Stimulated activated CD8-positive, alpha-beta memory T cell treated with anti-CD3 and anti-CD28 coated beads, Interleukin-4, amount 100 ng/mL, for 24 hours (primary cell): ENCODE measurements at places on chromosomes 4 and X.

- no peak for DNase-seq
Observed at GRCh38 chr4:2795893-2796848, 3.3 kb downstream of the SH3BP2 start.

- DNase-seq, result no peak
Observed at GRCh38 chr4:38967260-38968095, 64.7 kb downstream of the TMEM156 start.

- DNase-seq, result no peak
Observed at GRCh38 chr4:138599965-138600364, 357.8 kb upstream of the SLC7A11 start.

- DNase-seq, result no peak
Observed at GRCh38 chr4:110902500-110902899, 279.6 kb upstream of the PITX2 start.

- no peak for DNase-seq
Observed at GRCh38 chr4:113080050-113080449, 30.6 kb downstream of the ANK2 start.

GRCh38 chrX:140360284-140360683 lies 144.6 kb downstream of the SOX3 start:
- no peak for DNase-seq

DNA sequence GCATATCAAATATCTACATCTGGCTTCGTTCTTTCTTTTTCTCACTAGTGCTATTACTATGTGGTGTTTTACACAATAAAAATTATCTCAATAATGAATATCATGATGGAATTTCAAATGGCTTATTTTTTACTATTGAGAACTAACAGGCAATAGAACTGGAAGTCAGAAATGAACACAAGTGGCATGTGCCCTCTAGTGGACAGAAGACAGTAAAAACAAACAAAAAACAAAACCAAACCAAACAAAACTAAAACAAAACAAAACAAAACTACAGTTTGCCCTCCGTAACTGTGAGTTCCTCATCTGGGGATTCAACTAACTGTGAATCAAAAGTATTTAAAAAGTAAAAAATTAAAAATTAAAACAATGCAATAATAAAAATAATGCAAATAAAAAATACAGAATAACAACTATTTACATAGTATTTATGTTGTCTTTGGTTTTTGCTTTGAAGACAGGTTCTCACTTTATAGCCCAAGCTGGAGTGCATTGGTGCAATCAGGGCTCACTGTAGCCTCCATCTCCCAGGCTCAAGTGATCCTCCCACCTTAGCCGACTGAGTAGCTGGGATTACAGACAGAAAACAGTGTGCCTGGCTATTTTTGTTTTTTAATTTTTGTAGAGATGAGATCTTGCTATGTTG lies 195.6 kb upstream of the TACR3 start:
- DNase-seq, result no peak

- no peak for DNase-seq
Observed at GRCh38 chr4:155548173-155548572, 118.5 kb upstream of the GUCY1A1 start.

GRCh38 chrX:10931976-10932375 lies 179.2 kb upstream of the HCCS start:
- no peak for DNase-seq

DNA sequence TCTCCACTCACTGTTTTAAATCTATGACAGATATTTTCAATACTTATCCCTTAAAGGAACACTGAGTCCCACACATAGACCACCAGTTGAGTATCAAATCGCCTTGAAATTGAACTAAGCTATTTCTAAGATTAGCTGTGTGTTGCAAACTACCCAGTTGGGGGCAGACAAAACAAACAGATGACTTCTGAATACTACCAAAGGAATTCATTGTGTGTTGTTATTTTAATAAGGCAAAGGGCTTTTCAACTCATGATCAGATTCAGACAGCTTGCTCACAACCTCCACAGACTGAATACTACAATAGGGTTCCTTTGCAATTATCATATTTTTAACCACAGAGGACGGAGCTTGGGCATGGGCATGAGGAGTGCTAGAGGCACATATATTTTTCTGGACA lies 283.0 kb upstream of the GPC4 start:
- DNase-seq, result no peak

GRCh38 chrX:37958525-37959211 lies 47.7 kb upstream of the SYTL5 start:
- DNase-seq, result no peak

DNA sequence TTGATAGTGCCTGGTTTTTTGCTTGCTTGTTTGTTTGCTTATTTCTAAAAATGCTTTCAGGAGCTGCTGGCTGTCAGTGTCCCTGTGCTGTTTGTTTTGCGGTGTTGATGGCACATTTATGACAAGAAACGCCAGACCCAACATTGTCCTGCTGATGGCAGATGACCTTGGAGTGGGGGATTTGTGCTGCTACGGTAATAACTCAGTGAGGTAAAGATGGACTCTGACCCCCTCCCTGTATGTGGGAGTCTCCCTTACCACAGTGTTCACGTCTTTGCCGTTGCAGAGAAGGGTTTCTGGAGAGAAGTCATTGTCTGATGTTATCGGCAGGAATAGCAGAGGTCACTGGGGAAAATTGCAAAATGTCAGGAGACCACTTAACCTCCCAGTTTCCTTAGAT lies at the start of gene ARSH:
Gene ARSH, plus strand, starts transcription at position 52 of the 400 bp plus-strand sequence. Its CDS starts 67 bp downstream, at position 119.
- DNase-seq, result no peak

DNA sequence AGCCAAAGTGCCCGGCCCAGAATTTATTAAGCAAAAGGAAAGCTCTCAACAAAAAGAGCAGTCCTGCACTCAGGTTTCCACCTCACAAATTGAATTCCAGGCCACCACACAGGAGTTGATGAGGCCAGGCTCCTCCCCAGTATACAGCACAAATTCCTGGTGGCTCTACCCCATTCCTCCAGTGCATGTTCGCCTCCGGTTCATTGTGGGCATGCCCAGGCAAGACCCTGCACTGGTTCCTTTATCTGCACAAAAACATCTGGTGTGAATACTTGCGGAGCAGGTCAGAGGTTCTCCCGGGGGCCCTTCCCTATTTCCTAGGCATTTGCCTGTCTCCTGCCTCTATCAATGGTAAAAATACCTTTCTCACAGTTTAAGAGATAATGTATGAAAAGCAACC lies 195.2 kb upstream of the ANXA10 start:
- DNase-seq, result no peak

GRCh38 chr4:81220271-81220670 lies 5.2 kb upstream of the PRKG2 start:
- DNase-seq, result no peak

DNA sequence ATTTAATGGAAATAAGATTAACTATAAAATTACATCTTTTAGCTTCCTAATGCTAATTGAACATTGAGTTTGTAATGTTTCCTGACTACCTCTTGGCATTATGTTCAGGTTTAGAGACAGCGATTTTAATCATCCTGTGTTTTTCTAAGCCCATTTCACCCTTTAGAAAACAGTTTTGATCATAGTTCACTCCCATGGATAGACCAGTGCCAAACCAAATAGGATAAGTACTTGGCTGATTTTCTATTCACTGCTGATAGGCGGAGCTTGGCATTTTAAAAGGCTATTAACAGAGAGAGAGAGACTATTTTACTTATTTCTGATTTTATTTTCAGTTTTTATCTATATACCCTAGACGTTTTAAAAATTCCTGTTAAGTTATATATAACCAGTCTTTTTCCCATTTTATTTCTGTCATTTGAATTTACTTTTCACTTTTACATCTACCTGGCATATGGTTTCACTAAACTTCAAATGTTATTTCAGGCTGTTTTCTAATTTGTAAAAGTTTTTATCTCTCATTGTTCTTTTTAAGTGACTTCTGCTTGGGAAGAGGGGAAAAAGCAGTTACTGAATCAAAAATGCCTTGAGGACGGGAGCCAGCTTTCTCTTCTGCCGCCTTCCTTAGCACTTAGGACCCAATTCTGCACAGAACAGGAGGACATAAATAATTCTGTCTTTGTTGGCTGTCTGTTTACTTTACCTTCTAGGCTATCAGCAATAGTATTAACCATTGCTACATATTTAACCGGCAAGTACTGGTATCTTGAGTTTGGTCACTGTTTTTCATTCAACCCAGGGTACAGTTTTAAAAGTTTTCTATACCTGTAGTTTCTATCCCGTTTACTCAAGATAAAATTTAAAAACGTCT lies 46.4 kb downstream of the SGMS2 start:
- DNase-seq, result no peak

- DNase-seq, result no peak
Observed at GRCh38 chrX:96361844-96362243, 322.8 kb upstream of the DIAPH2 start.

GRCh38 chr4:36303426-36304137 lies 22.2 kb downstream of the DTHD1 start:
- DNase-seq, result no peak

DNA sequence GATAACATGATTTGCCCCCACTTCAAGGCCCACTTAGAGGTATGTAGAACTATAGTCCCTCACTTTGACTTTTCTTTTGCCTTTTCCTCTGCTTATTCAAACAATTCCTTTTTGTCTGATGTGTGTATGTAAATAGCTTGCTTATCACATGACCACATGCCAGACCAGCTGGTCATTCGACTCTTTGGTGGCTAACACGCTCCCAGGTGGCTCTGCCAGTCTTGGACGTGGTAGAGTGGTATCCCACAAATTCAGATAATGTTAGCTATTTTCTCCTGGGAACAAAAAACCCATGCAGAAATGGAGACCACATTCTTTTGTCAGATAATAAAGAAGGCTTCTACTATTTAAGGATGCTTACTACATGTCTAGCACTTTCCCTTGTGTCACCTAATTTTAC lies 47.9 kb downstream of the ARHGAP24 start:
- DNase-seq, result no peak

- DNase-seq, result no peak
Observed at GRCh38 chr4:1777822-1778641, 15.1 kb upstream of the FGFR3 start.

GRCh38 chr4:187865914-187866313 lies 129.7 kb upstream of the ZFP42 start:
- DNase-seq, result no peak

- no peak for DNase-seq
Observed at GRCh38 chr4:152247271-152247975, 288.5 kb downstream of the FBXW7 start.

- DNase-seq, result peak; percentile 4
Observed at GRCh38 chr4:152535360-152535902, 461 bp downstream of the FBXW7 start.

DNA sequence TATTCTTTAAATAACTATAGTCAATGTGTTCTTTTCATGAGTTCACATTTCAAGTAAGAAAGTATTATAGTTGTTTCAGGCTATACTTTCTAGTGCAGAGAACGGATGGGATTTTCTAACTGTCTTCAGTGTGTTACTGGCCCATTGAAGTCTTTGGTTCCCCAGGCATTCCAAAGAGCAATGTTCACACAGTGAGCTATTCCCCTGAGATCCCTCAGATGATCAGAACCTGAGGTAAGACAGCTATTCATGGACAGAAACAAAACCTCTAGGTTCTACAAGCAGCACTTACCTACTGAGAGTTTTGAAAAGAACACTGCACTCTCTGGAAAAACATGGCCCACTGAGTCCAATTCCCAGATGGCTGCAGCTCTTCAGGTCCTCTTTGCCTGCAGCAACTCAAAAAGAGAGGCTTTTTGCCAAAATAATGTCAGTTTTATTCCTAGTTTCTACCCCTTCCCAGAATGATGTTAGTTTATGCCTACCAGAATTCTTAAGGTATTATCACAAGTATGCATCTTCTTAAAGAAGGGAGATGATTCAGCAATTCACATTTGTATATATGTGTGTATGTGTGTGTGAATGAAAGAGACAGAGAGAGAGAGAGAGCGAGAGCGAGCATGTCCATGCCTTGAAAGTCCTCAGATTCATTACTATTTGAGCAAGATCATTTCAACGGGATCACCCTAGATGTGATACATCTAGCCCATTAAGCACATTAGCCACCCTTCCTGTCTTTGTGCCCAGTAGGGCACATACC lies 146.1 kb downstream of the PDHA2 start:
- DNase-seq, result no peak

GRCh38 chr4:64248186-64248585 lies 161.1 kb downstream of the TECRL start:
- no peak for DNase-seq

- DNase-seq, result no peak
Observed at GRCh38 chrX:67893931-67894330, 350.1 kb downstream of the AR start.

GRCh38 chrX:5829060-5829459 lies 399.6 kb downstream of the NLGN4X start:
- DNase-seq, result no peak

- DNase-seq, result no peak
Observed at GRCh38 chr4:119729835-119730670, 101.4 kb upstream of the PDE5A start.

GRCh38 chr4:118939169-118939783 lies 50.6 kb downstream of the SYNPO2 start:
- DNase-seq, result no peak

- no peak for DNase-seq
Observed at GRCh38 chrX:119375561-119375960, 23.6 kb upstream of the SLC25A43 start.

- no peak for DNase-seq
Observed at GRCh38 chr4:177155454-177155853, 154.2 kb upstream of the NEIL3 start.

DNA sequence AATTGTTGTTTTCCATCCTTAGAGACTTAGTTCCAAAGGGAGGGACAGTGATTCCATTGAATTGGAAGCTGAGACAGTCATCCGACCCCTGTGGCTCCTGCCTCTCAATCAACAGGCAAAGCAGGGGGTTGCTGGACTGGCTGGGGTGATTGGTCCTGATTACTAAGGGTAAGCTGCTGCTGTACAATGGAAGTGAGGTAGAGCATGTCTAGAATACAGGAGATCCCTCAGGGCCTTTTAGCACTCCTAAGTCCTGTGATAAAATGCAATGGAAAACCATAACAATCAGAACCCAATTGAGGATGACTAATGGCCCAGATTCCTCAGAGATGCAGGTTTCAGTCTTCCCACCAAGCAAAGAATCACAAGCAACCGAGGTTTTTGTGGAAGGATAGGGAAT lies 127.6 kb downstream of the AASDH start:
- DNase-seq, result no peak

GRCh38 chrX:108811891-108812290 lies 75.5 kb upstream of the IRS4 start:
- DNase-seq, result no peak

- DNase-seq, result no peak
Observed at GRCh38 chr4:24824720-24825119, 29.3 kb downstream of the SOD3 start.

GRCh38 chr4:173837517-173837916 lies 307.5 kb upstream of the HAND2 start:
- DNase-seq, result no peak
